ENCODE measurements at places on chromosomes 4 and X.

- DNase-seq, result no peak
Observed at GRCh38 chr4:151568966-151569365, 160.0 kb downstream of the FHIP1A start.

- DNase-seq, result no peak
Observed at GRCh38 chr4:145446184-145446583, 35.5 kb upstream of the SMAD1 start.

- no peak for DNase-seq
Observed at GRCh38 chr4:150069353-150069752, 8.9 kb upstream of the DCLK2 start.

- DNase-seq, result peak; percentile 57
Observed at GRCh38 chr4:69749771-69750170, 10.6 kb downstream of the SULT1B1 start.

- DNase-seq, result no peak
Observed at GRCh38 chr4:3030566-3031356, 43.6 kb downstream of the HTT-AS start.

- no peak for DNase-seq
Observed at GRCh38 chr4:91577864-91578263, 725.9 kb upstream of the GRID2 start.

GRCh38 chrX:64975989-64976672, at the start of gene ZC4H2:
ZC4H2 (minus strand) TSS chrX:64976450; CDS start chrX:64976377, 73 bp downstream.
- peak; percentile 90 for DNase-seq

DNA sequence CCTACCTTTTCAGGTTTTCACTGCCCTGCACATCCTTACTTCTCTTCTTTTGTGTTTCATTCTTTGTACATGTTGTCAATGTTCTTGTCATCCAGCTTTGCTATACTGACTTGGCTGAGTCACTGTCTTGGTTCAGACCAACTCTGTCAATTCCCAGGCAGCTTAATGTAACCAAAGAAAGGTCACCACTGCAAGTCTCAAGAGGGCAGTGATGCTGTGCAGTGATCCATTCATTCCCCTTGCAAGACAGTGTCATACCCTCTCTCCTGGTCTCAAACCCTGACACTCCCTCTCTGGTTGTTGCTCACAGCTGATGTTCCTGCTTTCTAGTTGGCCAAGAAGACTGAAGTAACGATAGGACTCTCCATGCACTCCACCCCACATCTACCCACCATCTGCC, 17.5 kb downstream of the RAB39B start:
- no peak for DNase-seq

DNA sequence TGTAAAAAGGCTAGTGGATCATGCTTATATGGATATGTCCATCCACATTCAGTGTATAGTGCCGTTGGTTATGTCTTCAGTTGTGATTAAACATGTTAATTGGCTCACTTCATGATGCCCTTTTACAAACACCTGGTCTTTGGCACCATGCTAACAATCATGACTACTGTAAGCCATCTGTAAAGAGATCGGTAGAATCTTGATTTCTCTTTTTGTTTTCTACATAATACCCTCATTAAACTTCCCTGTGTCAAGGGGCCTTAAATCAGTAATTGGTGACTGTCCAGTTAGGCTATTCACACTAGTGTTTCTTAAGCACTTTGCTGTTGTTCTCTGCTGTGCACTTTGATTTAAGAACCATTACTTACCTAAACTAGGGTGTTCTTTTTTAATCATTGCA, 475.2 kb downstream of the RPA4 start:
- DNase-seq, result no peak

GRCh38 chrX:19628011-19628575, 112.8 kb upstream of the MAP3K15 start:
- no peak for DNase-seq

GRCh38 chrX:96692454-96692853, 7.8 kb downstream of the DIAPH2 start:
- no peak for DNase-seq

DNA sequence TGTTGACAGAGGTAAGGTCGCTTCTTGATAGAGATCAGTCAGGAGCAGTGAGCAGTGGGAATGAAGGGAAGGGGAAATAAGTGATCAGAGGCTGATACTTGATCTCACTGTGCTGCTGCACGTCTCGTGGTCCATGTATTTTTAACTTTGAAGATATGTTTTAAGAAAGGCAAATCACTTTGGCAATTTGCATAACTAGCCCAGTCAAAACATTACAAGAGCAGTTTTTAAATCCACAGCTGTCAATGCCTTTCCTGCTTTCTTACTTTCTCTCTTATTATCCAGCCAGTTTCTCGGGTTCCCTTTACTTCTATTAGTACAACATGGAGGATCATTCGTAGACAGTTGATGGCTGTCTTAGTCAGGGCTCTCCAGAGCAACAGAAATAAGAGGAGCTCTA, 472.8 kb downstream of the TMA16 start:
- DNase-seq, result no peak

GRCh38 chr4:62429297-62429696, 1229.2 kb downstream of the ADGRL3 start:
- no peak for DNase-seq

DNA sequence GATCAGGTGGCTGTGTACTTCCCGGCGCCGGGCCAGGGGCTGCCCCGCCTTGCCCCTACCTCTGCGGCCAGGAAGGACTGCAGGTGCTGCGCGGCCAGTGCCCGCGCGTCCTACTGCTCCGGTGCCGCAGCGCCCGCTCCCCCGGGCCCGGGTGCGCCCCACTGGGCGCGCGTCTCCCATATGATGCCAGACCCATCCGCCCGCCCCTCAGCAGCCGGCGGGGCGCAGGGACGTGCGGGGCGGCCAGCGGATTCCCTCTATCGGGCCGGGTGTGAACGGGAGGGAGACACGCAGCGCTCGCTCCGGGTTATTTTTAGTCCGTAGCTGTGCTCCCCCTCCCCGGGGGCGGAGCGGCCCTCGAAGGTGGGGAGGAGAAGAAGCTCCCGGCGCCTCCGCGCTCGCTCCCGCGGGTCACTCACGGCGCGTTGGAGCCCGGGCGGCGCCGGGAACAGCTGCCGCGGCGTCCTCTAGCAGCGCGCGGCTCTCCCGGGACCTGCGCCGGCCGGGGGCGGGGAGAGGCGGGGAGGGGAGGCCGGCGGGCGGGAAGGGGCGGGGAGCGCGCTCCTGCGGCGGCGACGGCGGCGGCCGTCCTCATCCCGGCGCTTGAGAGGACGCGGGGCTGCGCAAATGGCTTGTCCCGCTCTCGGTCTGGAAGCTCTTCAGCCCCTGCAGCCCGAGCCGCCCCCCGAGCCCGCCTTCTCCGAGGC, 103.6 kb downstream of the UCHL1 start:
- peak; percentile 44 for DNase-seq

GRCh38 chr4:110154582-110154981, 43.8 kb downstream of the ELOVL6 start:
- DNase-seq, result peak; percentile 71

GRCh38 chr4:167052631-167053091, 181.6 kb downstream of the SPOCK3 start:
- no peak for DNase-seq

- no peak for DNase-seq
Observed at GRCh38 chr4:181682367-181683047, 560.7 kb upstream of the TENM3 start.

- peak; percentile 86 for DNase-seq
Observed at GRCh38 chrX:102580891-102581290, 18.4 kb upstream of the ARMCX5 start.

- no peak for DNase-seq
Observed at GRCh38 chr4:38500433-38500832, 163.6 kb upstream of the KLF3 start.

DNA sequence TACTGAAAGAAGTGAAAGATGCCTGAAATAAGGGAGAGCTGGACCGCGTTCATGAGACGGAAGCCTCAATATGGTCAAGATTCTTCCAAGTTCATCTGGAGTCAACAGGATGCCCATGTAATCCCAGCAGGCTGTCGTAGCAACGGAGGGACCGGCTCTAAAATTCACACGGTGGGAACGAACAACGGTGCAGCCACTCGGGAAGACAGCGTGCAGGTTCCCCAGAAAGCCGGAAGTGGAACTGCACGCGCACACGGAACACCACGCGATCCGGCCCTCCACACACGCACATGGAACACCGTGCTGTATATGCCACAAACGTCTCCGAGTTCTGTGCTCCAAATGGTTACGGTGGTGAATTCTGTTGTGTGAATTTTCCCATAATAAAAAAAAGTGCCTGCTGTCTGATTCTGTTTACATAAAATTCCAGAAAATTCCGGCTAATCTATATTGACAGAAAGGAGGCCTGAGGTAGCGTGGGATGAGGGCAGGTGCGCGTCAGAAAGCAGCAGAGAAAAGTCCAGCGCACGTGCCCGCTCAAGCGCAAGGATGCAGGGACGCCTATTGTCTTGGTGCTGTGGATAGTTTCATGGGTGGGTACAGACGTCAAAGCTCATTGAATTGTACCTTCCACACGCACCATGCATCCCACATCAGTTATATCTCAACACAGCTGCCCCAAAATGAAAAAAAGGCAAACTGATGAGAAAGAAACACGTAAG, 31.2 kb downstream of the PPP2R3B start:
- DNase-seq, result no peak

DNA sequence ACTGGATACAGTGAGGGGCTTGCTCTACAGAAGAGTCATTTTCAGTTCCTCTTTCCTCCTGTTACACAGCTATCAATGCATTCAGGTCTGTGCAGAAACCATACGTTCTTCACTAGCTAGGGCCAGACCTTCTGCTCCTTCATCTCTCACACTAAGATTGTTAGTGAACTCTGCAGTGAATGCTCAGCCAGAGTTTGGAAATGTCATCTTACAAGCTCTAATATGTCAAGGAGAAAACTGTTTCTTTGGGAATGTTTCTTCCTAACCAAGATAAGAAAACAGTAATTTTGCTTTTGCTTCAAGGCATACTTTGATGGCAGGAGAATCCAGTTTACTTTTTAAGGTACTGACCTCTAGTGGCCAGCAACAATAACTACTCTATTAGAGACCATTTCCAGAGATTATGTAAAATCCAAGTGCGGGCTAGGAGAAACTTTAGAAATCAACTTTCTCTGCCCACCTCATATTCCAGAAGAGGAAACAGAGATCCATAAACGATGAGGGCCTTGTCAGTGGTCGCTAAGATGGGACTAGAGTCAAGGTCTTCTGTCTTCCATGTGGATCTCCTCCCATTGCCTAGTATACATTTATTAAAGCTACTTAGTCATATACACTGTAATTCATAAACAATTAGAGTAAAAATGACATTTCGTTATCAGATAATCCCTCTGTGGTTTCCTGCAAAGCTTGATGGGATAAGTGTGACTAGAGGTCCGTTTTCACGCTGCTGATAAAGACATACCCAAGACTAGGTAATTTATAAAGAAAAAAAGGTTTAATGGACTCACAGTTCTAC, 12.1 kb upstream of the CC2D2A start:
- DNase-seq, result peak; percentile 76

Data from hematopoietic multipotent progenitor cell treated with erythropoietin and hydrocortisone succinate and interleukin-3 and kit ligand, for 4 days (in vitro differentiated cells).